Glutamatergic neuron (in vitro differentiated cells): ENCODE measurements at places on chromosomes 1 and 21. TPM values are rescaled to one million over a fixed set of nuclear protein-coding genes. Genes with fewer than 3 reads are reported as not detected.

DNA sequence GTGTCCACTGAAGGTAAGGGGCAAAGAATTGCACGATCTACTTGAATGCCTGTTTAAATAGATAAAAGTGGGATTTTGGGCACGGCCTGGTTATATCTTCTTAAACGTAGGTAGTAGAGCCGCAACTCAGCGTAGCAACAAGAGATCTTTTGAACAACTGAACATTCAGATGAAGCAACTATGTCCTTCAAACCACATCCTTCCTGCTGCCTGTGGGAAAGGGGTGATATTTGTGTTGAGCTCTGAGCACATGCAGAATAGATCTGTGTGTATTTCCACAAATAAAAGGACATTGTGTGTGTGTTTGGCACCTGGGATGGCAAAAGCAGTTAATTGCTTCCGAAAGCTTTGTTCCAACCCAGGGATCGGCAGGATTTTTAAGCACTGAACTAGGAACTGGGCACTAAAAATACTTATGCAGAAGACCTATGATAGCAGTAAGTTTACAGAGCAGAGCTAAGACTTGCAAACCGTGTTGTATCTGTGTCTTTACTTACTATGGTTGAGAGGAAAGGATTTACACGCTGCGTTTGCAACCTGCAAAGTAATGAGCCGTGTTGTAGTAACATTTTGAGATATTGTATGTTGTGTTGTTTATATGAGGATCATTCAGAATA, 333.4 kb downstream of the CHRM3 start:
- DNase-seq, result no peak

Gene TRNP1
- total RNA-seq, result 13.9 TPM

Gene ATP5PF
- 128 TPM for total RNA-seq

- DNase-seq, result no peak
Measured at GRCh38 chr1:117818456-117818855, 111.0 kb downstream of the GDAP2 start.

Gene APP
- 735 TPM for total RNA-seq
